ENCODE measurements at places on chromosomes 2 and 18.

- no peak for DNase-seq
Measured at GRCh38 chr2:98382739-98383138, 36.5 kb downstream of the CNGA3 start.

DNA sequence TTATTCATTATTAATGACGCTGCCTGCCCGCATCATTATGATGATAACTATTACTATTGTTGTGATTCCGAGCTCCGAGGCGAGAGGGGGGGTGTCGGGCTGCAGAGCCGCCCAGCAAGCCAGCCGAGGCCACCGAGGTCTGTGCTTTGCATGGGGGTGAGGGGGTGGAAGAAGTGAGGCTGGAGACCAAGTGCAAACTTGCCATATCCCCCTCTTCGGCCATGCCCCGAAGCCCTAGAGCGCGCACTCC lies 3.6 kb downstream of the BCL11A start:
- no peak for DNase-seq

DNA sequence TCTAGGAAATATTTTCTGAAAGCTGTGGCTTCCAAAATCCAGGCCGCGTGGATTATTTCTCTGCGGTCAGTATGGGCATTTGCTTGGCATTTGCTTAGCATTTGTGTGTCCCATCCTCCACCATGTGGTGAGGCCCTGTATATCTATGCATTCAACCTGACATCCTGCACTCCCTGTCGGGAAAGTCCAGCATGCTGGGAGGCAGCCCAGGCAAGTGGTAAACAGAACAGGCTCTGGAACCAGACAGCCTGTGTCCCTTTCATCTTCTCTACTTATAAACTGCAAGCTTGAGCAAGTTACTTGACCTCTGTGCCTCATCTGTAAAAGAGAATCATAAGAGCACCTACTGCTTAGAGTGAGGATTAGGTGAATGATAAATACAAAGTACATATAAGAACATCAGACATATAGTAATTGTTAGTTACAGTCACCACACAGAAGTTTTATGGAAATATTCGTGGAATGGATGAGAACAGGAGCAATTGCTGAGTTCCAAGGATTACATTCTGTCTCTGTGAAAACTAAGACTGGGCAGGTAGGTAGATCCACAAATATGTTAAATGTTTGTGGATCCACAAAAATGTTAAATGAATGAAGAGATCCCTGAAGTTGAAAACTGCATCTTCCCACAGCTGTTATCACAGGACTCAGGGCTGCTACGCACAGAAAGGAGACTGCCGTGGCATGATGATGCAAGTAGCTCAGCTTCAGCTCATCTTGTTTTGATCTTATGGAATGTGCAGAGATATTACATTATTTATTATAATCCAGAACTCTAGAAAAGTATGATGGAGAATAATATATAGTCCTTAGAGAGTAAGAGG lies 317.0 kb upstream of the MMADHC start:
- no peak for DNase-seq

GRCh38 chr2:200477667-200478131 lies 32.2 kb downstream of the KCTD18 start:
- DNase-seq: no peak

- no peak for DNase-seq
Measured at GRCh38 chr18:79382681-79383387, 12.9 kb upstream of the NFATC1 start.

- DNase-seq: no peak
Measured at GRCh38 chr2:71060871-71061270, 7.6 kb upstream of the NAGK start.

GRCh38 chr2:7825591-7826312 lies 856.1 kb upstream of the ID2 start:
- DNase-seq: no peak

DNA sequence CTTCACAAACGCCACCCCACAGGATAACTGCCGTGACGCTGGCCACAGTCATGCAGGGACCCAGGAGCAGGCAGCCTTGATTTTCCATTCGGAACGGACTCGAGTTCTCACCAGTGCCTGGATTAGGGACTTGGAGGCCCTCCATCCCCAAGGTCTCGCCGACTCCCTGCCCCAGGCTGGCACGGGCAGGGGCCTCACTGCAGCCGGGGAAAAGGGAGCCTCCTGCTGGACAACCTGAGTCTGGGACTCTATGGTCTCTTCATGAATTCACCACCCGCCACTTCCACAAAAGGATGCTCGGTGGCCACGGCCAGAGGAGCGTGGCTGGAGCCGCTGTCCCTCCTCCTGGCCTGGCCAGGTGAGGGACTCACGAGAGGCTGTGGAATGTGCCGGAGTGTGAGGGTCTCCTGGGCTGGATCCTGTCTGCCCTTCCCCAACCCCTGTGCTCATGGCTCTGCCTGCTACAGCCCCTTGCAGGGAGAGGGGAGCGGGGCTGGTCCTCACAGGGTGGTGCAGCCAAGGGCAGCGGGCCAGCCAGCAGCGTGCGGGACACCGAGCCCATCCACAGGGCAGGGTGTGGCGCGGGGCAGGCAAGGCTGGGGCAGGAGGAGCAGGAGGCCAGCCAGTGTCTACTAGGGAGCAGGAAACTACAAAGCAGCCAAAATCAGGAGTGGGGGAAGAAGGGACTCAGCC lies 42.3 kb downstream of the AQP12A start:
- no peak for DNase-seq

Measured in T-helper 1 cell (primary cell).